ENCODE measurements at places on chromosomes 16 and 17.

DNA sequence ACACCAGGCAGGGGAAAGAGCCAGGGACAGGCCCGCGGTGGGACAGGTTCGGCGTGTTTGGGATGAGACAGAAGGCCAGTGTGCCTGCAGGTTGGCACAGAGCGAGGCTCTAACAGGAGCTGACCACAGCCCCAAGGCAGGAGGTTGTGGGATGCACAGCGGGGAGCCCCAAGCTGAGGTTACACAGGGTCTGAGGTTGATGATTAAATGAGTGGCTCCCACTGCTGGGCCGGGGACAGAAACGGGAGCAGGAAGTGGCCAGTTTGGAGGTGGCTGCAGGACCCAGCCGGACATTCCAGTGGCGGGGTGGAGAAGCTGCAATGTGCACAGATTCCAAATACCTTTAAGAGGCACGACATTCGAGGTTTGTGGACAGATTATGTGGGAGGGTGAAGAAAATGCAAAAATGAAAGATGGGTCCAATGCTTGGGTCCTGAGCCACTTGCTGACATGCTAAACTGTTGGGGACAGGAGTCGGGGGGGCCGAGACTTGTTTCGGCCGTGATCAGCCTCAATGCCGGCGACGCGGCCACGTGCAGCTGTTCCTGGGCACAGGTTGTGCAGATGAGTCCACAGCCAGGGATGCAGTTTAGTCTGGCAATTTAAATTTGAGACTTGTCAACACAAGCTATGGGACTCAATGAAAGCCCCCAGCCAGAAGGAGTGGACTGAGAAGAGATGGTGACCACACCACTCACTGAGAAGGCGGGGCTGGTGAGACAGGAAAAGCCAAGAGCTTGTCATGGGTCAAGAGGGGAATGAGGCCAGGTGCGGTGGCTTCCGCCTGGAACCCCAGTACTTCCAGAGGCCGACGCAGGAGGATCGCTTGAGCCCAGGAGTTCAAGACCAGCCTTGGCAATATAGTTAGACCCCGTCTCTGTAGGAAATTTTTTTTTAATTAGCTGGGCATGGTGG is 8.7 kb downstream of the ENPP7 start:
- no peak for DNase-seq

DNA sequence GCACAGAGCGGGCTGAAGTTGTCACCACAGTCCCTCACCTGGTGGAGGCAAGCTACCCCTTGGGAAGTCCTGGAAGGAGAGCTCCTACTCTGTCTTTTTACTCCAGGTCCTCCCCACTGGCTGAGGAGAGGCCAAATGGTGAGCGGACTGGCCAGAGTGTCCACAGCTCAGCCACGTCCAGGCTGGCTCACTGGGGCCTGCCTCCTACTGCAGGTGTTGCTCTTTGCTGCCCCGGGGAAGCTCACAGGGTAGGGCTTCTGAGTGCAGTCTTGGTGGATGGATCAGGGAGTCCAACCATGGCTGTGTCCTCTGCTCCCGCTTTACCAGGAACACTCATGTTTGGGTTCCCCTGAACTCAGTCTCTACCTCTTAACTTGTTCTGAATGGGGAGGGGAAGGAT is 2.7 kb downstream of the B9D1 start:
- no peak for DNase-seq

DNA sequence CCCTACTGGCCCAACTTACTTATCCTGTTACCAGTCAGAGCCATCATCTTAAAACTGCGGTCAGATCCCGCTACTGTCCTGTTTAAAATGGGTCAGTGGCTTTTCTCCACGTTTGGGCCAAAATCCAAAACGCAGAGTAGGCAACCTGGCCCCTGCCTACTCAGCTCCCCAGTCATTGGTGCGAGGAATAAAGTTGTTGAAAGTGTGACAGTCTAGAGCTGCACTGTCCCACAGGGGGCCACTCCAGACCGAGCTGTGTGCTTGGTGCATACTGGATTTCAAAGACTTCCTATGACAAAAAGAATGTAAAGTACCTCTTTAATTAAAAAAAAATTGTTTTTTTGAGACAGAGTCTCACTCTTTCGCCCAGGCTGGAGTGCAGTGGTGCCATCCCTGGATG is 21.2 kb upstream of the LYRM9 start:
- DNase-seq: no peak

DNA sequence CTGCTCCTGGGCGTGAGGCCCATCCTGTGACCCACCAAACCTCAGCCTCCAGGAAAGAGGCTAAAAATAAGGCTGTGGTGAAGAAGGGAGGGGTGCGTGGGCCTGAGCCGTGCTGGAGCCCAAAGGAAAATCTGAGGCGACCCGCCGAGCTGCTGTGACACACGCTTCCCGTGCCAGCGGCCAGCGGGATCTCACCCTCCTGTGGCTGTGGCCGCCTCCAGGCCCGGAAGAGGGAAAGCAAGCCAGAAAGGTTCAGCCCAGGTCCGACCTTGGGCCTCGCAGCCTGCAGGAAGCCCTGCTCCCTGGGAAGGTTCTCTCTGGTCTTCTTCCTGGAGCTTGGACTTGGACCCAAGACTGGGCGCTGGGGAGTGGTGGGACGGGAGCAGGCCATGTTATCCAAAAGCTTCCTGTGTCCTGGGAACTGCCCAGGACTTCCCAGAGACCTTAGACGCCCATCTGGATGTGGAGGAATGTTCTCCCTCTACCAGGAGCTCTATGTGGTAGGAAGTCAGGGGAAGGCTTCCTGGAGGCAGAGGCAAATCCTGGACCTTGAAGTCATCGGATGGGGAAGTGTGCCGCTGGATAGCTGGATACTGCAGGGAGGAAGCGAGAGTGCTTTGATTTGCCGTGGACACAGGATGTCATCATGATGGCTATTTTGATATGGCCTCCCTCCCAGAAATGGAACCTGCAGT is 11.4 kb downstream of the SPNS2 start:
- DNase-seq: no peak

DNA sequence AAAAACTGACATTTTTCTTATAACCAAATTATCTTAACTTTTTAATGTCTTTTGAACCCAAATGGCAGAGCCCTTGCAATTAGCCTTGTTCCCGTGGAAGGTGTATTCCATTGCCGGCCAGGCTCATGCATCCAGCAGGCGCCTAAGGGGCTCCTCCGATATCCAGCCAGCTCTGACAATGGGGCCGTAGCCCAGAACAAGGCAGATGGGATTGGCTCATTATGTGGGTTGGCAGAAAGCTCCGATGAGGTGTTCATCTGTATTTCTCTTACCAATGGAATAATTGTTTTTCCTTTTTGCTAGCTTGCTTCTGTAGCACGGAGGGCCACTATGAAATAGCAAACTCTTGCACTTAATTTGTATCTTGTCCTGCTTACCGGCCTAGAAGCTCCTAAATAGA is 208.2 kb upstream of the CHMP6 start:
- no peak for DNase-seq

GRCh38 chr16:77961814-77962213 is 60.5 kb upstream of the CLEC3A start:
- no peak for DNase-seq

All from amniotic stem cell (primary cell).